Fibroblast of skin of right biceps (primary cell): ENCODE measurements at places on chromosomes 16 and 17.

DNA sequence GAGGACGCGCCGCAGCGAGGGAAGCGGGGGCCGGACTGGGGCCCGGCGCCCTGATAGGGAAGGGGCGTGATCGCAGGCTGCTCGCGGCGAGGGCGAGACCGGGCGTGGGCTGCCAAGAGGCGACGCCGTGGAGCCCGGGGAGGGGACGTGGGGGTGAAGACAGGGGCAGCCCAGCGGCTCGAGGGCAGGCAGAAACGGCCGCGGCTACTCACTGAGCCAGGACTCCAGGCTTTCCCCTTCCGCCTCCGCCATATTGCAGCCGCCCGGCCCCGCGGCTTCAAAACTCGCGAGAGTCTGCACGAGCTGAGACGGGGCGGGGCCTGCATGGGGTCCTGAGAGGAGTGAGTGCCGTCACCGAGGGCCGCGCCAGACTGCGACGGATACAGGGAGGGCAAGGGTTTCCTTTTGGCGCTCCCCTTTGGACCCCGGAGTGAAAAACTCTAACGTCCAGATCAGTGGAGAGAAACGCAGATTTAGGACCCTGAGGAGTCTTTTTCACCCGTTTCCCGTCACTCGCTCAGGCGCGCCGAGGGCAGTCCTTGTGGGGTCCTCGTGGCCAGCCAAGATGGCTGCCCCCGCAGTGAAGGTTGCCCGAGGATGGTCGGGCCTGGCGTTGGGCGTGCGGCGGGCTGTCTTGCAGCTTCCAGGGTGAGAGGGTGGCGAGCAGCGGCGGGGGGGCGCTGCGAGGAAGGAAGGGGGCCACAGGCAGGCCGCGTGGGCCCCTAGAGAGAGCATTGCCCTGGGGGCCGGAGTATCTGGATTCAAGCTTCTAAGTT, at the start of the genes GGA3 and MRPS7:
Gene GGA3 (minus strand): TSS at position 271 of the 776 bp plus-strand sequence. CDS start 19 bp downstream, at position 252.
Gene MRPS7 (plus strand): TSS at position 544 of the 776 bp plus-strand sequence. CDS start 22 bp downstream, at position 566.
- peak; percentile 94 for DNase-seq

DNA sequence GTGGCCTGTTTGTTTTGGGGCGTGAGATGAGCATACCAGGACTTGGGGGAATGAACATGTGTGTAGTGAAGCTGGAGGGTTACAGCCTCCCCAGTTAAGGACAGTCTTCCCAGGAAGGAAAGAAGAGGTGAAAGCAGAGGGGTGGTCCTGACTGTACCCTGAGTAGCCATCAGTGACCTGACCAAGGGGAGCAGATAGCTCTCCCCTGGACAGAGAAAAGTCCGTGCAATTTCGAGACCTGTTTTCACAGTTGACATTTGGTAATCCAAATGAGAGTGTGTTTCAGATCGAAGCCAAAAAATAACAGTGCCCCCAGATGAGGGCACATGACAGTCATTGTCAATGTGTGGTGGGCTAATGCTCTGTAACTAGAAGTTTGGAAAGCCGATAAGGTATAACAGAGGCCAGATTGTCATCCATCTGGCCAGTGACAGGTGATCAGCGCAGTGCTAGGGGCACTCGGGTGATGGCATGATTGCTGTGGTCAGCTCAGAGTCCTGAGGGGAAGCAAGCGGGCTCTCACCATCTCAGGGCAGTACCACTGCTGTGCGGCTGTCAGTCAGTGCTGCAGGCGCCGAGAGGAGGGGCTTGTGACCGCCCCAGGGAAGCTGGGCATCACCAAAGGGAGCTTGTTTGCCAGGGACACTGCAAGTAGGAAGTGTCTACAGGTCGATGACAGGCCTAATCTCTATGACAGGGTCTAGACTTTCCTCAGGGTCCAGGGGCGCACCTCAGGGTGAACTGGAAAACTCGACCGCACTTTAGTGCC, 1.1 kb upstream of the NME2 start:
- DNase-seq = no peak

- DNase-seq = no peak
Measured at GRCh38 chr17:82938486-82938872, 98.7 kb upstream of the ZNF750 start.

GRCh38 chr17:48637323-48638260, 11.4 kb upstream of the HOXB9 start:
- DNase-seq = peak; percentile 95

DNA sequence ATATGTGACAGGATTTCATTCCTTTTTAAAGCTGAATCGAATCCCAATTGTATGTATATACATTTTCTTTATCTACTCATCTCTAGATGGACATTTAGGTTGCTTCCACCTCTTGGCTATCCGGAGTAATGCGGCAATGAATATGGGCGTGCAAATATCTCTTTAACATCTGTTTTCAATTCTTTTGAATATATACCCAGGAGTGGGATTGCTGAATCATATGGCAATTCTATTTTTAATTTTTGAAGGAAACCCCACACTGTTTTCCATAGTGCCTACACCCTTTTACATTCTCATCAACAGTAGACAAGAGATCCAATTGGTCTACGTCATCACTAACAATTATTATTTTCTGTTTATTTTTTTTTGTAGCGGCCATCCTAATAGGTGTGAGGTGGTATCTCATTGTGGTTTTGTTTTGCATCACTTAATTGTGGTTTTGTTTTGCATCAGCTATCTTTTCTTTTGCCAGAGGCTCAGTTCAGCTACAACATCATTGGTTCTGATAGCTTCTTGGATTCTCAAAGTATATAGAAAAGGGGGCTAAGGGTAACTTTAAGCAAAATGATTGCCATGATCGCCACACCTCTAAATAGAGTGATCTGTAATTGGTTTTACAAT, 25.6 kb upstream of the MAP2K6 start:
- DNase-seq = peak; percentile 68

GRCh38 chr16:59121411-59122261, 387.5 kb upstream of the GOT2 start:
- DNase-seq = peak; percentile 6

DNA sequence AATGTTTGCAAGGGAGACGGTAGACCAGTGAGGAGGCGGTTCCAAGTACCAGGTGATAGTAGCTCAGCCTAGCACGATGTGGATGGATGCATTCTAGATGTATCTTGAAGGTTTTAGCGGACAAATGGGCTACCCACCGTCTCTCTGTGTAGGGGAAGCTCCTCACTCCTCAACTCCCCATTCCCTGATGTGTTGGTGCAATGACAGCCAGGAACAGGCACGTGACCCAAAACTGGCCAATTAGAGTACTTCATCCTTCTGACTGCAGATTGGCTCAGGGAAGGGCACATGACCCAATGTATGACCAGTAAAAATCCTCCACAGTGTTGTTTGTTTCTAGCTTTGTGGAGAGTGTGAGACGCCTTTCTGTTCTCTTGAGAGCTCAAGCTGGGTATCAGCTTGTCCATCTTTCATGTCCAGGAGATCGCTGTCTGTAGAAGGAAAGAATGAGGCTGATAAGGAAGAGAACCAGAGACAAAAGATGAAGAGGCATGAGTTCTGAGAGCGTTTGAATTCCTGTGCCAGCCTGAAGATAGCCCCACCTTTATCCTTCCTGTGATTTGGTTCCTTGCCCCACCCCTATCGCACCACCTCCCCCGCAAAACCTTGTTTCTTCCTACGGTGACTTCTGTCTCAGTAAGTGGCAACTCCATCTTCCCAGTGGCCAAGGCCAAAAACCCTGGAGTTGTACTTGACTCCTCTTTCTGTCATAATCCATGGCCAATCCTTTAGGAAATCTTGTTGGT, 2.3 kb upstream of the BORCS6 start:
- peak; percentile 90 for DNase-seq

GRCh38 chr16:72827866-72828265, 220.1 kb downstream of the ZFHX3 start:
- DNase-seq = no peak

- no peak for DNase-seq
Measured at GRCh38 chr16:49516382-49517036, 142.9 kb downstream of the C16orf78 start.

DNA sequence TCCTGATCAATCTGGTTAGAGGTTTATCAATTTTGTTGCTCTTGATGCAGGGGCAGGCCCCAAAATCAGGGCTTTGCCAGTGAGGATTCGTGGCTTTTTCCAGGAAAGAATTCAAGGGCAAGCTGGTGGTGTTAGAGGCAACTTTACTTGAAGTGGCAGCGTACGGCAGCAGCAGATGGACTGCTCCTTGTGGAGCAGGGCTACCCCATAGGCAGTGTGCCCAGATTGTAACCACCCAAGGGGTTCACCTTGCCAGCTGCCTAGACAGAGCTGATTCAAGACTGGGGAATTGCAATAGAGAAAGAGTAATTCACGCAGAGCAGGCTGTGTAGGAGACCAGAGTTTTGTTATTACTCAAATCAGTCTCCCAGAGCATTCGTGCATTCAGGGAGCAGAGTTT, 16.7 kb downstream of the DRC7 start:
- no peak for DNase-seq

DNA sequence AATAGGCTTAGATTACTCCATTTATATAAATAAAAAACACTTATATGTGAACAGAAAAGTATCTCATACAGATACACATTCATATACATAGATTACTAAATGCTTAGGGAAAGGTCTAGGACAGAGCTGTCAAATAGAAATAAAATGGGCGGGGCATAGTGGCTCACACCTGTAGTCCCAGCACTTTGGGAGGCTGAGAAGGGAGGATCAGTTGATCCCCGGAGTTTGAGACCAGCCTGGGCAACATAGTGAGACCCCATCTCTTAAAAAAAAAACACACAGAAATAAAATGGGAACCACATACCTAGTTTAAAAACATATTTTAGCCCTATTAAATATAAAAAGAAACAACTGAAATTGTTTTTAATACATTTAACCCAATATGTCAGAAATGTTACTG, 58.9 kb downstream of the CFDP1 start:
- no peak for DNase-seq

DNA sequence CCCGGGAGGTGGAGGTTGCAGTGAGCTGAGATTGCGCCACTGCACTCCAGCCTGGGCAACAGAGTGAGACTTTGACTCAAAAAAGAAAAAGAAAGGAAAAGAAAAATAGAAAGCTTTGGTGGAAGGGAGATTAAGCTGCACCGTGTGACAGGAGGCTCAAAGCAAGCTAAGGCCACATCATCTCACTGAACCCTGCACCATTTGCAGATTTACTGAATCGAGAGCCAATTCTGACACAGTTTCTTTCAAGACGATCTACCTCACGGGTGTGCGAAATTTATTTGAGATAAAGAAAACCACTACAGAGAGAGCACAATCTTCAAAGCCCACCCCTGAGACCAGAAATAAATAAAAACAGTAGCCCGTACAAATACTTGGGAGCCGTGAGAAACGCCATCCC, 49.6 kb downstream of the RTN4RL1 start:
- no peak for DNase-seq

DNA sequence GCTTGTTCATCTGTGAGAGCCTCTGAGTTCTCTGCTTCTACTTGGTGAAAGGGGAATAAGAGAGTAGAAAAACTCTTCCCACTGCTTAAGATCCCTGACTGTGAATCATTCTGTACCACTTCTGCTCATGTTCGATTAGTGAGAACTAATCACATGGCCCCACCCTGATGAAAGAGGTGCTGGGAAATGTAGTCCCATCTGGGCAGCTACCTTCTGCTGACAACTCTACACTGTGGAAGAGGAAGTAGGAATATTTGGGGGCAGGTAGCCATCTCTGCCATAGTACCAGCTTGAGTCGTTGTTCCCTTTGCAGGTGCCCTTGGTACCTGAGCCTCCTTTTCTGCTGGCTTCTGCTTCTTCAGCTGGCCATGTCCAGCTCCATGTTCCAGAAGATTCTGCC, 29.9 kb downstream of the NKD1 start:
- no peak for DNase-seq

GRCh38 chr16:16126896-16127295, 96.4 kb downstream of the ABCC6 start:
- no peak for DNase-seq

DNA sequence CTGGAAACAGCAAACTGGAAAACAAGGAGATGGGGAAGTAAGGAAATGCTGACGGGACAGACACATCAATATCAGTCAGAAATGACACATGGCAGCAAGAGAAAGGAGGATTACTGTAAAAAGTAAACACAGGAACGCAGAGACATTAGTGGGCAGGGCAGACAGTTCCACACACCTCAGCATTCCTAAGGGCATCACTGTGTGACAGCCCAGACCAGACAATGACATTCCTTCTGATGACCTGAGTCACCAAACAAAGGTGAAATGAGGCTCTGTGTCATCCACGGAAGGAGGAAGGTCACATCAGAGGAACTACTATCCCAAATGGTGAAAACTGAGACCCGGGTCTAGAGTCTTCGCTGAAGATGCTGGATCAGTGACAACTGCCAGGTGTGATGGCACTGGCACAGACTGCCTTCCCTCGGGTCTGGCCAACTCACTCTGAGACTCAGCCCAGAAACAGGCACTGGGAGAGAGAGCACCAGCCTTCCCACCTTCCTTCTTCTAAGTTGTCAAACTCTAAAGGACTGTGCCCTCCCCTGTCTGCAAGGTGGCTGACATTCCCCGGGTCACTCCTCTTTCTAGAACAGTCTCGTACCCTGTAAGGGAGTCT, 36.7 kb downstream of the TK2 start:
- DNase-seq = no peak

DNA sequence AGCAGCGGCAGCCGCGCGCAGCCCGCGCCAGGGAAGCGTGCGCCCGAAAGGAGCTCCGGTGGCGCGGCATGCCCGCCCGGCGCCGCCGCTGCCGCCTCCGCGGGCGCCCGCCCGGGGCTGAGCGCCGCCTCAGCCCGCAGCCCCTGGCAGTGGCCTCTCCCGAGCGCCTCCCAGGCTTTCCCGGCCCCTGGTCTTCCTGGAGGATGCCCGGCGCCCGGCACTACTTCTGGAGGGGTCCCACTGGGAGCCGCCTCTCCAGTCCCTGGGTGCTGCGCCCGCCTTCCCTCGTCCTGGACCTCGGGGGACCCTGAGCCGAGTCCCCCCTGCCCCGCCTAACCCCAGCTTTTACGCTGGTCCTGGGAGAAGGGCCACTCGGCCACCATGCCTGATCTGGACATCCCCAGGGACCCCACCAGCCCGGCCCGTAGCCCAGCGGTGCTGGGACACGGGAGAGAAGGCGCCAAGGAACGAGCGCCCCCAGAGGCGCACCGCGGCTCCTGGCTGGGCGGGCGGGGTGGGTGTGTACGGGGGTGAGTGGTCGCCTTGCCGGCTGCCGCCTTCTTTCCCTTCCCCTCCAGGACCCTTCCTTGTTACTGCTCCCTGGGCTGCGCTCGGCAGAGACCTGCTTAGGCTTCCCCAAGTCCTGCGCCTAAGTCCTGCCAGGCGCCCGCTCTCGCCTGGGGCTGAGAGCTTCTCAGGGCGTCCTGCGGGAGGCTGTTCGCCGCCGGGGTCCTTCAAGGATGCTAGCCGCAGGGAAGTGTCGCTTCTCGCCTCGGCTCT, 704 bp downstream of the ASIC2 start:
- DNase-seq = peak; percentile 13

DNA sequence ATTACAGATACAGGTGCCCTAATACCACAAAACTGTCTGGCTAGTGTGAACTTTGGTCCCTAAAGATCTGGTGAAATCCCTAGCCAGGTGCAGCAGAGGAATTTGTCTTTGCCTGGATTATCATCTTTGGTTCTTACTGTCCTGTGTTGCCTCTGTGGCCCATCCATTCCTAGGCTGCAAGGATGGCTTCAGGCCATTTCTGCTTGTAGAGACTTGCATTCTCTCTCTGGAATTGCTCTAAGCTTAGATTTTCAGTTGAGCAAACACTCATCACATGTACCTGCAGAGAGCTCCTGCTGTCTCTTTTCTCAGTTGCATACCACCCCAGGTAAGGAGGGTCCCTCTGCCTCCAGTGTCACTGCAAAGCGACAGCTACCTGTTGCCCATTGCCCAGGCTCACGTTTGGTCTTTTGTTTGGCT, 114.9 kb downstream of the PRKCA start:
- DNase-seq = no peak

GRCh38 chr17:35314415-35315216, 58.8 kb downstream of the SLFN11 start:
- DNase-seq = peak; percentile 10
